ENCODE measurements at places on chromosomes 12 and 14.

GRCh38 chr12:11650286-11651281, 1.1 kb downstream of the ETV6 start:
- DNase-seq: no peak

- no peak for DNase-seq
These were observed 16.4 kb upstream of the TMEM30B start for GRCh38 chr14:61297581-61297980.

- no peak for DNase-seq
These were observed 155.5 kb upstream of the KRR1 start for GRCh38 chr12:75666939-75667334.

- no peak for DNase-seq
These were observed 26.0 kb downstream of the ASPG start for GRCh38 chr14:104111301-104112112.

- no peak for DNase-seq
These were observed 202.2 kb upstream of the OR4E1 start for GRCh38 chr14:21875791-21876190.

- DNase-seq: no peak
These were observed 2.2 kb upstream of the ATXN3 start for GRCh38 chr14:92108345-92109254.

DNA sequence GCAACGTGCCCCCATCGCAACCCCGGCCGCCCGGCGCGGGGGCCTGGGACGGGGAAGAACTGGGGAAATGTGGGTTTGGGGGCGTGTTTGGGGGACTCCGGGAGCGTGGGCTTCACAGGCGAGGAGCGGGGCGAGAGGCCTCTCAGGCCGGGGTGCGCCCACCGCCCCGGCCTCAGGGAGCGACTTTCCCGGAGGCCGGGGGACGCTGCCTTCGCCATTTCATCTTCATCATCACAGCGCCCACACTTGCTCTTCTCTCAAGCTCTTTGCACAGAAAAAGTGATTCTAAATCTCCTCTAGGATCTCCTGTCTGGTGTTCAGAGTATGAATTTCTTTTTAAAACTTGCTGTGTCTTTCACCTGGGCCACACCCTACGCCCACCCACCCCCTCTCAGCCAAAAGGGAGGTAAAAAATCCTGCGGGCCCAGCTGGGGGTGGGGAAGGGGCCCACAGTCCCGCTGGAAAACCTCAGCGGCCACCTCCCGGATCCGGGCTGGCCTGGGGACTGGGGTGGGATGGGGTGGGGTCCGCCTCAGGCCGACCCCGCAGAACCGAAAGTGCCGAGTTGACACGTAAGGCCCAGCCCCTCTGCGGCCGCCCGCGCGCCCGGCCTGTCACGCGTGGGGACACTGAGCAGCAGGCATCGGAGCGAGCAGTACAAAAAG, 7.4 kb downstream of the CDKN1B start:
- no peak for DNase-seq

DNA sequence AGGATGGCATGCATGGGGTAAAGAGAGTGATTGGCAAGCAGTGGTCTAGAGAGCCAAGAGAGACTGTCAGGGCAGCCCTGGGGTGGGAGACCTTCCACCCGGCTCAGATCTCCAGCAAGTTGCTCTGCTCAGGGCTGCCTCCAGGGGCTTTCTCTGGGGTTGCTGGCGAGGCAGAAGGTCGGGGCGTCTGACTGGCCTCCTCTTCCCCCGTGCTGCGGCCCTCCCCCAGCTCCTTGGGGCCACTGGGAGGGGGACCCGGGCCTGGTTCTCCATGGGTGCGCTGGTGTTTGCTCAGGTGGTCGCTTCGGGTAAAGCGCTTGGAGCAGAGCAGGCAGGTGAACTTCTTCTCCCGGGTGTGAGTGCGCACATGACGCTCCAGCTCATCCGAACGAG, 6.6 kb upstream of the AAAS start:
- DNase-seq: no peak

GRCh38 chr12:107822356-107822755, 47.9 kb downstream of the ASCL4 start:
- no peak for DNase-seq

DNA sequence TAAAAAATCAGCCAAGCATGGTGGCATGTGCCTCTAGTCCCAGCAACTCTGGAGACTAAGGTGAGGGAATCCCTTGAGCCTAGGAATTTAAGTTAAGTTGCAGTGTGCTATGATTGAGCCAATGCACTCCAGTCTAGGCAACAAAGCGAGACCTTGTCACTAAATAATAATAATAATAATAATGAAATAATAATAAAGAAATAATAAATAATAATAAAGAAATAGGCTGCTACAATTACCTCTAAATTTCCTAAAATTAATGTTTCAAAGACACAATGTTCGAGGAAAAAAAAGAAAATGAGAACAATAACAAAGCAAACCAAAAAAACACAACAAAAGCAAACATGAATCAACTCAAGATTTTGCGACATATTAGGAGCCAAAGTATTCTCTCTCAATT, 29.7 kb downstream of the RALGAPA1 start:
- no peak for DNase-seq

DNA sequence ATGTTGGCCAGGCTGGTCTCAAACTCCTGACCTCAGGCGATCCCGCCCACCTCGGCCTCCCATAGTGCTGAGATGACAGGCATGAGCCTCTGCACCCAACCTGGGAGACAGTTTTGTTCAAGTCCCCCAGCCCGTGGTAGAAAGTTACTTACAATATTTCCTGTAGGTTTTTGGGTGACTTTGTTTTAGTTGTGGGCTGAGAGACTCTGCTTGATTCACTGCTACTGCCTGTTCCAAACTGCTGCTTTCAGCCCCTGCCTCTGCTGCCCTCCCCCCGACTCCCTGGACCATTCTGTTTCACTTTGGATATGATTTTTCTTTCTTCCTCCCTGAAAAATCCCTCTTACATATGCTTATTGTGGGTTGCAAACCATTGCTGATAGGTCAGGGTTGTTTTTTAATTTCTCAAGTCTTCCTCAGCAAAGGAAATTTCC, 13.4 kb upstream of the PCNX1 start:
- no peak for DNase-seq

DNA sequence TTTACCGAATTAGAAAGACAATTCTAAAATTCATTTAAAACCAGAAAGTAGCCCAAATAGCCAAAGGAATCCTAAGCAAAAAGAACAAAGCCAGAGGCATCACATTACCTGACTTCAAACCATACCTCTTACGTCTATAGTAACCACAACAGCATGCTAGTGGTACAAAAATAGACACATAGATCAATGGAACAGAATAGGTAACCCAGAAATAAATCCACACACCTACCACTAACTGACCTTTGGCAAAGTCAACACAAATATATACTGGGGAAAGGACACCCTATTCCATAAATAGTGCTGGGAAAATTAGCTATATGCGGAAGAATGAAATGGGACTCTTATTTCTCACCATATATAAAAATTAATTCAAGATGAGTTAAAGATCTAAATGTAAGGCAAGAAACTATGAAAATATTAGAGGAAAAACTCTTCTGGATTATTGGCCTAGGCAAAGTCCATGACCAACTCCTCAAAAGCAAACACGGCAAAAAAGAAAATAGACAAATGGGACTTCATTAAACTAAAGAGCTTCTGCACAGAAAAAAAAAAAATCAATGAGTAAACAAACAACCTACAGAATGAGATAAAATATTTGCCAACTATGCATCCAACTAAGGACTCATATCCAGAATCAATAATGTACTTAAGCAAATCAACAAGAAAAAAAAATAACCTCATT, 568.9 kb downstream of the SOX5 start:
- no peak for DNase-seq

DNA sequence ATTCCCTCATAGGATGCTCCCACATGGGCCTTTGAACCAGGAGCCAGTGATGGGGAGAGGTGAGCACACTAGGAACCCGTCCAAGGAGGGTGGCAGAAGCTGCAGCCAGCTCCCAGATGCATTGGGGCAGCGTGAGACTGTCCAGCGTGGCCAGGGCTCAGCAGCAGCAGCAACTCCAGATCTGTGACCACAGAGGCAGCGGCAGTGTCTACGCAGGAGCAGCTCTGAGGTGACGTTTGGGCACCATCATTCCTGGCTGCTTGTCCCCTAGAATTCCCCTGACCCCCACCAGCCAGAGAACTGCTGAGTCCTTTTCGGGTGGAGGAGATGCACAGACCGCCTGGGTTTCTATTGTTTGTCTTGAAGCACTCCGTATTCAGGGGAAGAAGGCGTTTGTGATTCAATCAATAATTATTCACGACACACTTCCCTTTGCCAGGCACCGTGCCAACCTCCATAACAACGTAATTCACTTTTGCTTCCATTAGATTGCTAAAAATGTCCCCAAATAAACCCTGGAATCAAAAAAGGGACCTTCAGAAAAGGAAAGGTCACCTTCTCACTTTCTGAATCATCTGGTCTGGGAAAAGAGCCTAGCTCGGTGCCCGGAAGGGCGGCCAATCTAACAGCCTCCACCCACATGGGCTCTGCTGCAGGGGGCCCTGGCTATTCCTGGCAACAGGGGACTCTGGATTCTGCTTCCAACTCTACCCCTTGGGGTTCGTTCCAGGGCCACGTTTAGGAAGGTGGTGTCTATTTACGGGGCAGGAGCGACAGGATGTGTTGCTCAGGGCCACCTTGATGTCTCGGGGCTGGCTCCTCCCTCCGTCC, 11.4 kb upstream of the BDKRB2 start:
- DNase-seq: no peak

DNA sequence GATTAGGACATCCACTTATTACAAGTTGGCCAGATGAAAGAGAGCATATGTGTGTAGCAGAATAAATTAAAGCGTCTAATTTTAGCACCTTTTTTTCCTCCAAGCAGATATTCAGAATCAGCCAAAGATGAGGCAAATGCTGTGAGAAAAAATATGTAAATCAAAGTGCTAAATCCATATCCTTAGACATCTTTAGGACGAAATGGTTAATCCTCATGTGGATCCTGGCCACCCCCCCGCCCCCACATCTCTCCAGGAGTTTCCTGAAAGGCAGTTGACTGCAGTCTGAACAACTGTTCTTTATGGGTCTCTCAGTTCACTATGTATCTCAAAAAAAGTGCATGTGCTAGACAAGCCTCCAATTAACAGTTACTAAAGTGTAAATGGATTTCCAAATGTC, 1768.1 kb upstream of the SEL1L start:
- no peak for DNase-seq

- no peak for DNase-seq
These were observed 89.6 kb upstream of the PTPRR start for GRCh38 chr12:71010143-71010479.

GRCh38 chr12:12466157-12466556, 96.5 kb downstream of the DUSP16 start:
- DNase-seq: no peak

DNA sequence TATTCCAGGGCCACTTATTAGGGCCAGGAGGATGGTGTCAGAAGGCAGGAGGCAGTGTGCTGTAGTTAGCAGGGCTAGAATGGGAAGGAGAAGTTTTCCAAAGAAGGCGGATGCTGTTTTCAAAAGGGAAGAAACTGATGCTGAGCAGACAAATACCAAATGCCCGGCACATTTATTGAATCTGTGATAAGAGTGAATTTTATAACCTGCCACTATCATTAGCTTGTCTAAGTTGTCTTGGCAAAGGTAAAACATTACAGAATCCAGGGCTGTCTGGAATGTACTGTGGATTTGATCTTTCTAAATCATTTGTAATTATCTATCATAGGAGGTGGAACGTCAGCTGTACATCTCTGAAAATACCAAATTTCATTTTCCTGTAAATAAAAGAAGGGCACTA, 40.8 kb downstream of the NDUFA12 start:
- DNase-seq: no peak

DNA sequence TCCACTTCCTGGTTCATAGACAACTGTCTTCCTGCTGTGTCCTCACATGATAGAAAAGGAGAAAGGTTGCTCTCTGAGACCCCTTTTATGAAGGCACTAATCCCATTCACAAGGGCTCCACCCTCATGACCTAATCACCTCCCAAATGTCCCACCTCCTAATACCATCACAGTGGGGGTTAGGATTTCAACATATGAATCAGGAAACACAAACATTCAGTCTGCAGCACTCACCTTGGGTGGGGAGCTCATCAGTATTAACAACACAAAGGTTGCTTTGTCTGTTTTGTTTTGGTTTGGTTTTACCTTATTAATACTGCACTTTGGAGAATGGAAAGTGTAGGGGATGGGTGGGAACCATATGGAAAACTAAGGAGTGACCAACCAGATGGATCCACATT, 10.5 kb upstream of the SMCO2 start:
- no peak for DNase-seq

DNA sequence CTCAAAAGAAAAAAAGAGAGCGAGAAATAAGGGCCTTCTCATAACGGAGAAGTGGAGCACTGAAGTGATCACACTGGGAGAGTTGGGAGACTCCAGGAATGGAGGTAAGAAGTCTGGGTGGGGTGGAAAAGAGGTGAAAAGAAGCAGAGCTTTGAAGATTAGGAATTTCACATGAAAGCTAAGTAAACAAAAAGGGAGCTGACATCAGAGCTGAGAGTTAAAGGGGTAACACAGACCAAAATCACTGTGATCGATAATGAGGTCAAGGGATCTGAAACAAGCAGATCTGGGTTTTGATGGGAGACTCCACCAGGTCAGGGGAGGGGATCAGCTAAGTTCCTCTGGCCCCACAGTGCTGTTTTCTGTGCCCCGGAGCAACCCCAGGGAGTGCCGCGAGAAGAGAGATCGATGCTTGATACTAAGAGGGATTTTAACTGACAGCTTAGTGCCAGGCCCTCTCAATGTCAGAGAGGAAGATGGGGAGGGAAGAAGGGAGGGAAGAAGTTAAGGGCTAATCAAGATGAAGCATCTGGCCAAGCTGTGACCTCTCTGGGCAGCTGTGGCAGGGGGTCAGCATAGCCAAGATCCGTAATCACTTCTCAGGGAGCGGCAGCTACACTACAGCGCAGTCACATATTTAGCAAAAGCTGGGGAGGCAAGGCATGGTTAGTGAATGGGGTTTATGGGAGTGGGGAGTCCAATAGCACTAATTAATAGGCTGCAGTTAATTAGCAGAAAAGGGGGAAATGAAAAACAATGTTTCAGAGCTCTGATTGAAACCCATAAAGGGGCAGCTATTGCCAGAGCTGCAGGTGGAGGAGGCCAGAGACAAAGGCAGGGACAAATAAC, 8.0 kb downstream of the AQP6 start:
- no peak for DNase-seq

DNA sequence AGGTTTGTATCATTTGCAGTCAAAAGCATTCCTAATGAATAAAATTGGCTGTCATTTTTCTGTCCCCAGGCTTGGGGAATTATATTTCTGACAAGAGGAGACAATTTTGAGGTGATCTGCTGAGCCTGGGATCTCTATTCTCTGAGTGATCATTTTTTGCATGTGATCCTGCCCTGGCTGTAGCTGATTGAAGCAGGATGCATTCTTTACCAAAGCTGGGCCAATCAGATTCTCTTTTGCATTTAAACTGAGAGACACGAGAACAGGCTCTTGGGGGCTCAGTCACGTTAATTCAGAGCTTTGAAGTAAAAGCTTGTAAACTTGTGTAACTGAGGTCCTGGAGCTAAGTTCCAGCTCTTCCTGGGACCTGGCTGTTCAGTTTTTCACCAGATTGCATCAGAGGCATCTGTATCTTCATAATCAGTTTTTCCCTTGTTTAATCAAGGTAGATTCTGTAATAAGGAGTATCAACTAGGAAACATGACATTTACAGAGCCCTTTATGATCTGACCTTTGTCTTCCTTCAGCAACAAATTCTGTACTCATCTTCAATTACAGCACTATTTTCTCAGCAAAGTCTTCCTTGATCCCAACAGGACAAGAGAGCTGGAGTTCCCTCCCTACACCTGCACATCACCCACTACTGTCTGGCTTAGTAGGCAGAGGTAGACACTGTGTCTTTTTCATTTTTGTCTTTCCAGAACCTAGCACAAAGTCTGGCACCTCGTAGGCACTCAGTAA, 35.0 kb upstream of the MANSC4 start:
- no peak for DNase-seq

- DNase-seq: peak; percentile 0
These were observed 338.3 kb downstream of the EMP1 start for GRCh38 chr12:13534645-13535398.

- DNase-seq: no peak
These were observed 39.4 kb downstream of the ZFHX2 start for GRCh38 chr14:23512156-23512555.

Measured in activated CD8-positive, alpha-beta memory T cell treated with anti-CD3 and anti-CD28 coated beads for 1 hour (primary cell).